ENCODE measurements at places on chromosomes 16 and 17.

GRCh38 chr17:20202141-20202621, 193.0 kb downstream of the SPECC1 start:
- DNase-seq: no peak

- DNase-seq: no peak
Measured at GRCh38 chr16:55703003-55704001, 47.5 kb downstream of the SLC6A2 start.

- DNase-seq: no peak
Measured at GRCh38 chr16:68910051-68910450, 66.7 kb downstream of the TANGO6 start.

DNA sequence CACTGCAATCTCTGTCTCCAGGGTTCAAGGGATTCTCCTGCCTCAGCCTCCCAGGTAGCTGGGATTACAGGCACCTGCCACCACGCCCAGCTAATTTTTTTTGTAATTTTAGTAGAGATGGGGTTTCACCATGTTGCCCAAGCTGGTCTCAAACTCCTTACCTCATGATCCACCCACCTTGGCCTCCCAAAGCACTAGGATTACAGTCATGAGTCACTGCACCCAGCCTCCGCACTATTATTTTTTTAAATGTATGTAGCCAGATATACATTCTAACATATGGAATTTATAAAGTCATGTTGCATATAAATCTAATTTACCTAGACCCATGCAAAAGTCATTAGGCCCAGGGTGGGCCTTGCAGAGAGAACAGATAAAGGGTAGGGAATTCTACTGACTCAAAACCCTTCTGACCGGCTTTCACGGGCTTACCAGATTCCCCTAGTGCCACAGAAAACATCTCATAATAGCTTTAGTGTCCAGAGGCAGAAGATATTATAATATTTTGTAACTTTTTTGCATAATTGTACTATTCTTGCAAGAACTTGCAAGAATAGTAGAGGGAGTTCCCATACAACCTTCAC, 20.5 kb upstream of the HELZ start:
- DNase-seq: no peak

- DNase-seq: no peak
Measured at GRCh38 chr17:75959839-75960511, 19.0 kb downstream of the ACOX1 start.

DNA sequence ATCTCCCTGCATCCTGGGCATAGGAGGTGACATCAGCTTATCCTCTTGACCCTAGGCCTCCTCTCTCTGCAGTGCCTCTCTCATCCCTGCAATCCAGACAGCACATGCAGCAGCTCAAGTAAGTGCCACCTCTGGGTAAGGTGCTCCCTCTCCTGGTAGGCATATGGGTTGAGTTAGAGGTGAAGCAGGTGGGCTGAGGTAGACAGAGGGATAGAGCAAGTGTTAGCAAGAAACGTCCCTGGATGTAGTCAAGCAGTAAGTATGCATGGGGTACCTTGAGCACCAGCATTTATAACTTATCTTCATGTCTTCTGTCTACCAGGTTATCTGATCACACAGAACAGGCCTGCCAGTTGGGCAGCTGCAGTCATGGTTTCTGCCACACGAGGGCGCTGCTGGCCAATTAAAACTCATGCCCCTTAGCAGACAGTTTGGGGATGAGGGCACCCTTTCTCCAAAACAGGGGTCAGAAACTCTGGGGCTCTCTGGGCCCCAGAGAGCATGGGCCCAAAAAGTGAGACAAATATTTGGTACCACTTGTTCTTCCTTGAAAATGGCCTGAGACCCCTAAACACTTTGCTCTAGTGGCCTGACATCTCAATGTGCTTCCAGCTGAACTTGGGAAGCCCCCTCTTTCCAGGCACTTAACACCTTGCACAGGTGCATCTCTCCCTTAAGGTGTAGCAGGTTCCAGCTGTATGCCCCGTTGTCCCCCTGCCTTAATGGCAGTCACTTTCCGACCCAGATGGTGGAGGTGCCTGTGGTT, 59.8 kb downstream of the NEUROD2 start:
- DNase-seq: no peak

DNA sequence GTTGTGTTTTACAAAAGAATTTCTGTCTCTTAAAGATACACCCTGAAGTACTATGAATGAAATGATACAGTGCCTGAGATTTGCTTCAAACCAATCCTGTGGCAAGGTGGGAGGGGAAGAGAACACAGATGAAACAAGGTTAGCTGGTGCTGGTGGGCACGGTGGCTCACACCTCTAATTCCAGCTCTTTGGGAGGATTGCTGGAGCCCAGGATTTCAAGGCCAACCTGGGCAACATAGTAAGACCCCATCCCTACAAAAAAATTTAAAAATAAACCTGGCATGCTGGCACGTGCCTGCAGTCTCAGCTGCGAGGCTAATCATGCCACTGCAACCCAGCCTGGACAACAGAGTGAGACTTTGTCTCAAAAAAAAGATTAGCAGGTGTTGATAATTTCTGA, 67.3 kb upstream of the FA2H start:
- no peak for DNase-seq

DNA sequence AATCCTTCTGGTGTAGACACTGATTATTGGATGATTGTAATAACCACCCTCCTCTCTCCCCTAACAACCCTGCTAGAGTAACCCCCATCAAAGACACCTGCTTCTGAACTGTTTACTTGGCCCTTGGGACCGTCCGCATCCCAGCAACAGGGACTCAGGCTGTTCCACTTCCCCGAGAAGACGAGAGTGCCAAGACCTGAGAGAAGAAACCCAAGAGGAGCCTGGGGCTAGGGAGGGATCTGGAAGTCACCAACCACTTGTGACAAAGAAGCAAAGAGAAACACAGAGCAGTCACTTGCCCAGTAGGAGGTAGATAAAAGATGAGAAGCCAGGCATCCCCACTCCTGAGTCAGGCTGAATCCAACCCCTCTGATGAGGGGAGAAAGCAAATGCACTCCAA, 84.3 kb downstream of the CDH11 start:
- DNase-seq: no peak

DNA sequence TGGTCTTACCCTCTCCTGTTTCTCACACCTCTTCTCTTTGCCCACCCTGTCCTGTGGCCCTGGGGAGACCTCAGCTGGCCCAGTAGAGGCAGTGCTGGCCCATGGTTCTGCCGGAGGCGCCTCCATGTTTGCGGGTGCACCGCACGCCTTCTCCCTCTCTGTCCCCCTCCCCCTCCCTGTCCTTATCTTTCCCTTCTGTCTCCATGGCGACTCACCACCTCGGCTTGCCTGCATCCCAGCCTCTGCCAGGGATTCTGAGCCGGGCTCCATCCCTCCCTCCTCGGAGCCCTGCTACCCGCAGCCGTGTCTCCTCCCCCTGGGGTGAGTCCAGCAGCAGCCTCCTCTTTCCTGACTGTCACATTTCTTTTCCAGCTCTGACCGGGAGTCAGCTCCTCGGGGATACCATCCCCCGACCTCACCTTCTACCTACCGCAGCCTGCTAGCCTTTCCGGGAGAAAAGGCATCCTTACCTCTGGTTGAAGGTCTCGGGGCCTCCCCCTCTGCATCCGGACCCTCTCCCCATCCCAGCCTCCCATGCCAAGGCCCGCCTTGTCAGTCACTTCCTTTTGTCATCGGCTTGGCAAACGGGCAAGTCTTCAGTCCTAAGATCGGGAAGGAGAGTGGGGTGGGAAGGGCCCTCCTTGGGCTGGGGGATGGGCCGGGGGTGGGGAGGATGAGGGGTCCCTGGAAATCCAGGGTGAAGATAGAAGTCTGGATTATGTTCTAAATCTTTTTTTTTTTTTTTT, at the start of gene RNF112:
RNF112 (plus strand) TSS at position 358 of the 746 bp plus-strand sequence; CDS start at position 535, 177 bp downstream.
- DNase-seq: no peak

GRCh38 chr16:89545831-89546574, 14.5 kb upstream of the RPL13 start:
- DNase-seq: no peak

DNA sequence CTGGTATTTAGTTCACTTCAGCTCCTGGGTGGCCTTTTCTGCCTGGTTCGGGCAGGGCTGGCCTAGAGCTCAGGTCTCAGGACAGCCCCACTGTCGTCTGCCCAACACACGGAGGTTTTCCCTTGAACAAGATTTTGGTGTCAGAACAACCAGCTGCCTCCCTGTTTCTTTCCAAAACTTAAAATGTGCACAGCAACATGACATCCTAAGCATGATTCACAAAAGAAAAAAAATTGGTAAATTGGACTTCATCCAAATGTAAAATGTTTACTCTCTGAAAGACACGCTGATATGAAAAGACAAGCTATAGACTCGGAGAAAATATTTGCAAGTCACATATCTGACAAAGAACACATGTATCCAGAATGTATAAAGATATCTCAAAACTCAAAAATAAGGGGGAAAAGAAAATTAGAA, 197.8 kb upstream of the CHMP6 start:
- DNase-seq: no peak

DNA sequence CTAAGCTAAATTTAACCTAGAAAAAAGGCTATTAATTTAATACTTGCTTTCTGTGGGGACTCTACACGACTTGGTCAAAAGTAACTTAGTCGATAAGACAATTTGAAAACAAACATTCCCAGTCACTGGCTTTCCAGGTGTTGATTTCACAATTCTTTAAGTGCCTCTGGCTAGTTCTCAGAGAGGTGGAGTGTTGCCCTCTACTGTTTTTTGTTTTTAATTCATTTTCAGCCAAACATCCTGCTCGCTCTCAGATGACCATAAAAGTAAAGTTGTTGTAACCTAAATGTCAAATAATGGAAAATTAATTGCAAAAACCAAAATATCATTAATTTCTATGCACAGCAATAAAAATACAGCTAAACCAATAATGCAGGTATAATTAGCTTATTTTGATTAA, 107.1 kb downstream of the MYO1D start:
- DNase-seq: no peak

DNA sequence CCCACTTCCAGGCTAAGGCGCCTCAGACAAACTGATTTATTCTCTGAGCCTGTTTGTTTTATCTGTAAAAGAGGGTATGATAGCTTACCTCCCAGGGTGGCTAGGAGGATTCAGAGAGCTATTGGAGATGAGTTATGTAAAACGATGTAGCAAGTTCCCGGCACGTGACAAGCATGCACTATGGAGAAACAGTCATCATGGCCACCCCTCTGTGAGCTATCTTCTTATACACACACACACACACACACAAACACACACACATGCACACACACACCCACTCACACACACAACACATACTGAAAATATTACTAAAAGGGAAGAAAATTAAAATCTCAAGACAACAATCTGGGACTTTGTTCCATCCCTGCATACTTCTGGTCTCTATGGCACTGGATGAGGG, 66.3 kb downstream of the CCT6B start:
- DNase-seq: no peak

GRCh38 chr16:29899516-29900101, at the start of gene SEZ6L2:
Gene SEZ6L2 (minus strand): TSS chr16:29899550. CDS start chr16:29899019, 531 bp downstream.
- no peak for DNase-seq

- no peak for DNase-seq
Measured at GRCh38 chr17:70772761-70773160, 603.4 kb downstream of the KCNJ2 start.

- DNase-seq: no peak
Measured at GRCh38 chr16:81537721-81538561, 93.3 kb downstream of the CMIP start.

- DNase-seq: no peak
Measured at GRCh38 chr16:85901110-85901509, 2.1 kb downstream of the IRF8 start.

- DNase-seq: no peak
Measured at GRCh38 chr17:72110231-72110941, 10.4 kb upstream of the SOX9 start.

DNA sequence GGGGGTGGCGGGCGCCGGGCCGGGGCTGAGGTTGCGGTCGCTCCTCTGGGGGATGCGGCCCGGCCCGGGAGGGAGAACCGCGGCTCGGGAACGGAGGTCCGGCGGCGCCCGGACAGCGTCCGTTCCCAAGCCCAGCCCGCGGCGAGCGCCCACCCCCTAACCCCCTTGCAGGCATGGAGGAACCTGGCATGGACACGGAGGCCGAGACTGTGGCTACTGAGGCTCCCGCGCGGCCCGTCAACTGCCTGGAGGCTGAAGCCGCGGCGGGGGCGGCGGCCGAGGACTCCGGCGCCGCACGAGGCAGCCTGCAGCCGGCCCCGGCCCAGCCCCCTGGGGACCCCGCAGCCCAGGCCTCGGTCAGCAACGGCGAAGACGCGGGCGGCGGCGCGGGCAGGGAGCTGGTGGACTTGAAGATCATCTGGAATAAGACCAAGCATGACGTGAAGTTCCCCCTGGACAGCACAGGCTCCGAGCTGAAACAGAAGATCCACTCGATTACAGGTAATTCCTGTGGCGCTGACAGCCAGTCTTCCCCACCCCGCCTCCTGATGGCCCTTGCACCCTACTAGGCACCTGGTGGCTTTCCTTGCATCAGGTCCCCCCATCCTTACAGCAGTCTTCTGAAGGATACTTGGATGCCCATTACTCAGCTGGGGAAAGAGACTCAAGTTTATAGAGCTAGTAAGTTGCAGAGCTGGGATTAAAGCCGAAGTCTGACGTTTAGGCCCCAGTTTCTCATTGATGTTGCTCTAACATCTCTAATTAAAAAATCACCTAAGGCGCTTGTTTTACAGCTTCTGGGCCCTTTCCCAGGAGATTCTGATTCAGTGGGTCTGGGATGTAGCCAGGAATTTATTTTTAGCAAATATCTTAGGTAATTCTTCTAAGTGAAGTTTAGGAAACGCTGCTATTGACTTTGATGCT, 514 bp downstream of the UBFD1 start:
- no peak for DNase-seq

DNA sequence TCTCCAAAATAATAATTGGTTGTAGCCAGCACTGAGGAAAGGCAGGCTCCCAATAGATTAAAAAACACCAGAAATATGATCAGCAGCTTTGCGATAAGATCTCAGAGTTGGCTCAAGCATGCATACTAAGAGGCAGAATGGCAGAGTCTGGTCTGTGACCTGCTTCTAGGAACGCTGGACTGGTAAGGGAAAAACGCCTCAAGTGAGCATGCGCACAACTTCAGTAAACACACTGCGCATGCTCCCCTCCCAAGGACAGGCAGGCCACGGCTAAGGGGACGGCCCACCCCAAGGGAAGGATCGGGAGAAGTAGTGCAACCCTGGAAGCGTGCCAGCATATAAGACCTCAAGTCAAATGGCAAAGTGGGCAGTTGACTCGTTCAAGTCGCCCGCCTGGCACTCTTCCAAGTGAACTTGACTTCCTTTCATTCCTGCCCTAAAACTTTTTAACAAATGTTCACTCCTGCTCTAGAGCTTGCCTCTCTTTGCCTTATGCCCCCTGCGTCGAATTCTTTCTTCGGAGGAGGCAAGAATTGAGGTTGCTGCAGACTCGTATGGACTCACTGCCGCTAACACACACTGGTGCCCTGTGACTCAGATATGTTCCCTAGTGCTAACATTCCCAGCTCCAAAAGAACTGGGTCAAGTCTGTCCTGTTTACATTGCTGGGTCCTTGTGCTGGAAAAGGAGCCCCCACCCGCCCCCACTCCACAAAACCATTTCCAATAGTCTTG, 22.4 kb upstream of the PRM1 start:
- no peak for DNase-seq

DNA sequence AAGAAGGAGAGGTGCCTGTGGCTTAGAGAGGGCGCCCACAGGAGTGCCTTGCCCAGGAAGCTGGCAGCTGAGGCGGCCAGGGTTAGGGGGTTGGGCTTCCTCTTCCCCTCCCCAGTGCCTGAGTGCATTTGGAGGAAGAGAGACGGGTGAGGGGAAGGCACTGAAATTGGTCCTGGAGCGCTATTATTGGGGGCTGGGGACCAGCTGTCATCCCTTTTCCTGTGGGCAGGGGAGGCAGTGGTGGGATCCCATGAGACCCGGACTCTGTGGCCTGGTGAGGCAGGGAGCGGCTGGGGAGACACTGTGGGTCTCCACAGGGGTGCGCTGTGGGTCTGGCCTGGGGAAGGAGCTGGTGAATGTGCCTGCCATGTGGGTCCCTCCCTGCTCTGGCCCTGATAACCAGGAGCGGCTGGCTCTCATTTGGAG, 259.7 kb downstream of the SEC14L1 start:
- no peak for DNase-seq

- DNase-seq: no peak
Measured at GRCh38 chr17:77489239-77489892, 348.6 kb downstream of the SEC14L1 start.
